Activated naive CD4-positive, alpha-beta T cell treated with Interleukin-2 at 50 U/mL for 16 hours (primary cell): ENCODE measurements at places on chromosomes 11 and 22.

GRCh38 chr11:27563641-27564040, 57.1 kb upstream of the LIN7C start:
- no peak for DNase-seq

GRCh38 chr11:82842019-82842418, 58.2 kb downstream of the PRCP start:
- no peak for DNase-seq

DNA sequence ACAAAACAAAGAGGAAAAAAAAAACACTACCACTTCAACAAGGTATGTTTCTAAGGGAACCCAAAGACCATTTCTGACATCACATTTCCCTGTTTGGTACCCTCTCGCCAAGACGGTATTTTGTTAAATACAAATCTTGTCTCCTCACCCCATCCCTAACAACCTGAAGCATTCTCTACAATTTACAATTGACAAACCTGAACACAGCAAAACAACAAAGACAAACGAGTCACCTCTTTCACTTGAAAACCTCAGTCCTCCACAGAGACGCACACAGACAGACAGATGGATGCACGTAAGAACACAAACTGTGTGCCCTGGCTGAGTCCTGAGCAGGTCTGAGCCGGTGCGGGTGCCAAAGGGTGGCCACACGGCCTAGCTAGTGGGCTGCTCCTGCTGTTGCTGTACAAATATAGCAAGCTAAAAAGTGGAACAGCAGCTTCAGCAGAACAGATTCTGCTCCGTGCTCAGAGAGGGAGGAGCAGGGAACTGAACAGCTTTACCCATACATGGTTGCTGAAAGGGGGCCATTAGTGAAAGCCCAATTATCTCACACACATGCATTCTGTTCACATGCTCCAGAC, 28.5 kb downstream of the CELF1 start:
- DNase-seq, result no peak

- DNase-seq, result no peak
Observed at GRCh38 chr22:40322021-40322420, 24.3 kb upstream of the ADSL start.

- no peak for DNase-seq
Observed at GRCh38 chr22:48429446-48430020, 1398.1 kb downstream of the BRD1 start.

GRCh38 chr11:119087123-119087522, 2.4 kb downstream of the HMBS start:
- no peak for DNase-seq

DNA sequence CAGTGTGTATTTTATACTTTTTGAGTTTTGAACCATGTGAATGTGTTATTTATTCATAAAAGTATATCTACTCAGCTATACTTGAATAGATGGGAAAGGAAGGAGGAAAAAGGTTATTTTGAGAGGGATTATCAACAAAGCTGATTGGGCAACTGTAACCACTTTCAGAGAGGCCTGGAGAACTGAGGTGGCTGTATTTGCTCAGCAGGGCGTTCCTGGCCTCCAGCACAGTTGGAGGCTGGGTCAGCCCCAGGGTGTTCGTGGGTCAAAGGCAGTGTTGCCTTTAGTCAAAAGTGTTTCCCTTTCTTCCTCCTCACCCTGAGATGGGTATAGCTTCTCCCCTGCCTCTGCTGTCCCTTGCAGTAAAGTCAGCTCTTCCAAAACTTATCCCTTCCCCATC, 26.7 kb downstream of the ASCC2 start:
- no peak for DNase-seq

- DNase-seq, result no peak
Observed at GRCh38 chr11:34448223-34448994, 9.7 kb downstream of the CAT start.

DNA sequence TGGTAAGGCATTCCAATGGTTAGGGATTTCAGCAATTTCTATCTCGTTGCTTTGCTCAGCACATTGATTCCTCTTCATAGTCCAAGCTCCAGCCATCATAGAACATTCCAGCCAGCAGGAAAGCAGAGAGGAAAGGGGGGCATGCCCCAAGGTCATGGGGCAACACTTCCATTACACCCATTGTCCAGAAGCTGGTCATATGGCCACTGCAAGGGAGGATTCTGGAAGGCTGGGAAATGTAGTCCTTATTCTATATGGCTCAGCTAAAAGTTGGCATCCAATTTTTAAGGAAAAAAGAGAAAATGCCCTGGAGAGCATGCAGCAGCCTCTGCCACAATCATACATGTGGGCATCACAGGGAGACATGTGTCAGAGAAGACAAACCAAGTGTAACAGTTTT, 47.1 kb upstream of the RCN1 start:
- no peak for DNase-seq

DNA sequence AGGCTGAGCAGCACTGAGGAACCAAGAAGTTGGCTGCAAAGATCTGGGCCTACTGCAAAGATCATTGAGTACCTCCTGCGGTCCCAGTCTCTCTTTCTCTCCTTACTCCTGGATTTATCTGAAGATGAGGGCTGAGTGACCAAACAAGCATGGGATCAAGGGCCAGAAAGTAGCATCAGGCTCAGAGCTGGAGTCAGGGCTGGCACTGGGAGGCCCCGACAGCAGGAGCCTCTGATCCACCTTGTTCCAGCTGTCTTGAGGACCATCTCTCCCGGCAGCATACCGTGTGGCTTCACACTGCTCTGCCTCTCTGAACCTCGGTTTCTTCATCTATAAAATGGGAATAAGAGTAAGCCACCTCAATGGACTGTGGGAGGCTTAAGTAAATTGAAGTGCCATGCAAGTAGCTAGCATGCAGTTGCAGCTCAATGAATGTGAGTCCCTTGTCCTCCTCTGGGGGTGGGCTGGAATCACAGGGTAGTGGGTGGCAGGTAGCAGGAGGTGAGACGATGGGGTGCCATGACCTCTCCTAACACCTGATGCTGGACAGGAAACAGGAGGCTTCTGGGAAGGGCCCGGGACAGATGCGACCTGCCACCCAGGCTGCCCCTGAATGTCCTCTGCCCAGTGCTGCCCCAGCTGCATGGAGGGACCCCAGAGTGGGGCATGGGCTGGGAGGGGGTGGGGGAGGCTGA, 52.5 kb upstream of the PRDM11 start:
- DNase-seq, result no peak

- no peak for DNase-seq
Observed at GRCh38 chr11:1224491-1225385, 1.9 kb downstream of the MUC5B start.

GRCh38 chr11:44280257-44280656, 29.7 kb downstream of the ALX4 start:
- DNase-seq, result no peak

- DNase-seq, result no peak
Observed at GRCh38 chr11:128214263-128214662, 373.1 kb downstream of the ETS1 start.

- no peak for DNase-seq
Observed at GRCh38 chr22:37999640-38000272, 15.4 kb upstream of the SOX10 start.

GRCh38 chr11:124669193-124669592, 4.3 kb downstream of the SIAE start:
- peak; percentile 25 for DNase-seq

GRCh38 chr11:124716591-124716990, 23.2 kb upstream of the NRGN start:
- no peak for DNase-seq

GRCh38 chr22:33867118-33867866, 53.0 kb downstream of the LARGE1 start:
- no peak for DNase-seq

- DNase-seq, result no peak
Observed at GRCh38 chr11:128279866-128280265, 307.5 kb downstream of the ETS1 start.

GRCh38 chr11:60957188-60957587, 5.2 kb upstream of the SLC15A3 start:
- no peak for DNase-seq

GRCh38 chr11:118605116-118605867, 2.1 kb upstream of the PHLDB1 start:
- no peak for DNase-seq

GRCh38 chr11:1197886-1198560, 24.8 kb upstream of the MUC5B start:
- no peak for DNase-seq

- DNase-seq, result no peak
Observed at GRCh38 chr22:27250886-27251285, 550.7 kb downstream of the MN1 start.

DNA sequence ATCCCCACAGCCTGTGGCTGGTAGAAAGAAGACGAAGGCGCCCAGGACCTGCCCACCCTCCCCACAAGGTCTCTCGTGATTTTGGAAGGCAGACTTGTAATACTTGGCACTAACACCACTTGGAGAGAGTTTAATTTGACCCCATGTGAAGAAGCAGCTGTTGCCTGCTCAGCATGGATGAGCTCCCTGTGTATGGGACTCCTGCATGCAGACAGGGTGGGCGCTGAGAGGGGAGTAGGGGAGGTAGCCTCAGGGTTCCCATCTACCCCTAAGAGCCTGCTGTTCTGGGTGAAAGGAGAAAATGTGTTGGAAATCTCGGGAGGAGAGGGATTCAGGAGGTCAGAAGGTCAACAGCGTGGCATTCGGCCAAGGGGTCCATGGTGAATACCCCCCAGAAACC, 625.9 kb downstream of the TBC1D22A start:
- DNase-seq, result no peak

DNA sequence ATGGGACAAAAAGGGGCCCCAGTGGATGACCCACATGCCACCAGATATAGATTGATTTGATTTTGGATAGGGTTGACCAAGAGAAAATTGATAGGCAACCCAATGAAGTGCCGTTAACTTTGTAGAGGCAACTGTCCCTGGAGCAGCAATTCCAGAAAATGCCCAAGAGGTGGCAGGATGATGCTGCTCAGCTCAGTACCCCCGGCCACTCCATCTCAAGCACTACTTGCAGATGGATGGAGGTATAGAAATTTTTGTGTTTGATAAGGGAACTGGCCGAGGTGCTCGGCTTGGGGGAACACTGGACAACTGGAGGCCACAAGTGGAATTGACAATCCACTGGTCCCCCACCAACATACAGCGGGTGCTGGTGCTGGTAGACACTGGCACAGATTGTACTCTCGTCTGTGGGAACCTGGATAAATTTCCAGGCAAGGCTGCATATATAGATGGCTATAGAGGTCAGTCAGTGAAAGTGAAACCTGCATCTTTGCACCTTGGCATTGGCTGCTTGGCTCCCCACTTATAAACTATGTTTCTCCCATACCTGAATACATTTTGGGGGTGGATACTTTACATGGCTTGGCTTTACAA, 86.3 kb downstream of the CCDC83 start:
- peak; percentile 24 for DNase-seq

- no peak for DNase-seq
Observed at GRCh38 chr22:42758931-42759629, 38.4 kb upstream of the A4GALT start.

GRCh38 chr22:47596176-47596690, 833.8 kb downstream of the TBC1D22A start:
- no peak for DNase-seq

GRCh38 chr11:16605389-16605893, 133.0 kb upstream of the C11orf58 start:
- DNase-seq, result no peak

- DNase-seq, result no peak
Observed at GRCh38 chr11:37612146-37612545, 1014.1 kb upstream of the RAG2 start.

DNA sequence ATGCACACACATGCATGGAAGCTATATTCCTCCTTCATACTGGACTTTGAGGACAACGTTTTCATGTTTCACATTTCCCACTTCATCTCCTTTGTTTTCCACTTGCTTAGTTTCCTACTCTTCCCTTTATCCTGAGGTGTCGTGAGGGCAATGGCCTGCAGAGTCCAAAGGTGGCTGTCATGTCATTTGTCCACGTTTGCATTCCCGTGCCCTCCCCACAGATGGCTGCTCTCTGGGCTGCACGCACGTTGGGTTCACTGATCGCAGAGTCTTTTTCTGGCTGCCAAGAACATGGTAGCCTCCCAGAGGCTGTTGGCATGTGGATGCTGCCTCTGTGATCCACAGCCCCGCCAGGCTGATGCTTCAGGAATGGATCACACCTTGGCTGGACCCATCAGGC, 256.0 kb downstream of the ST3GAL4 start:
- no peak for DNase-seq
